ENCODE measurements at places on chromosomes 1 and 21. TPM values are rescaled to one million over a fixed set of nuclear protein-coding genes. Genes with fewer than 3 reads are reported as not detected.

GRCh38 chr1:163174524-163175437 is 27.9 kb downstream of the RGS5 start:
- DNase-seq, result peak; percentile 48

DNA sequence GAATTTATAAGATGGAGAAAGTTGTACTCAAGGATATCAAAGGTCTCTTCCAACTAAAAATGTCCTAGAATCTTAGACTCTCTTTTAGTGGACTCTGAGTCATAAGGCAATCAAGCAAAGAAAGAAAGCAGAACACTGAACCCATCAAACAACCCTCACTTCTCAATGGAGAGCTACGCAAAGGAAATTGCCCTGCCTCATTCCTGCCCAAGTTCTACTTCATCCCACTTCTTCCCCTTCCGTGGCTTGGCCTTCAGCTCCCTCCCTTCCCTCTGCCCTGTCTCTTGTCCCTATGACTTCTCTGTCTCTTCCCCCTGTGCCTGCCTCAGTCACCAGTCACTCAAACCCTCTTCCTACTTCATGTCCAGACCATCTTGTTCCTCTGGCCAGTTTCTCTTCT is 58.5 kb downstream of the RIMS3 start:
- DNase-seq, result no peak

- DNase-seq, result no peak
These were observed 80.2 kb upstream of the PALMD start for GRCh38 chr1:99565606-99566289.

- DNase-seq, result no peak
These were observed 138.8 kb downstream of the HHAT start for GRCh38 chr1:210467440-210468043.

Gene TMEM201
- 21.3 TPM for polyA plus RNA-seq

Gene GREM2
- 2.6 TPM for polyA plus RNA-seq

Gene AIDA
- polyA plus RNA-seq, result 91.6 TPM

Gene HUNK
- 4.9 TPM for polyA plus RNA-seq

Gene VCAM1
- polyA plus RNA-seq, result 31.1 TPM

Gene NFIA
- polyA plus RNA-seq, result 36.5 TPM
